Stimulated activated CD8-positive, alpha-beta memory T cell treated with anti-CD3 and anti-CD28 coated beads, Interleukin-4, amount 100 ng/mL, for 4 hours (primary cell): ENCODE measurements at places on chromosomes 5 and 9.

DNA sequence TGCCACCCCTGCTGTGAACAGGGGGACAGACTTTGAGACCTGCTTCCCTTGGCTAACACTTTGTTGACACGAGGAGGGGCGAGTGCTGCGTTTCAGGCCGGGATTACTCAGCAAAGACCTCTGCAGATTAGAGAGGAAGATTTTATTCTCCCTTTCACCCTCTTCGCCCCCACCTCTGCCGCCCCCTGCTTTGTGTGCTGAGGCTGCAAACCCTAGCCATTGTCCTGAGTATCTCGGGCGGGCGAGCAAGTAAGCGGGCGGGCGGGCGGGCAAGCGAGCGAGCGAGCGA, 6.0 kb downstream of the ISL1 start:
- no peak for DNase-seq

DNA sequence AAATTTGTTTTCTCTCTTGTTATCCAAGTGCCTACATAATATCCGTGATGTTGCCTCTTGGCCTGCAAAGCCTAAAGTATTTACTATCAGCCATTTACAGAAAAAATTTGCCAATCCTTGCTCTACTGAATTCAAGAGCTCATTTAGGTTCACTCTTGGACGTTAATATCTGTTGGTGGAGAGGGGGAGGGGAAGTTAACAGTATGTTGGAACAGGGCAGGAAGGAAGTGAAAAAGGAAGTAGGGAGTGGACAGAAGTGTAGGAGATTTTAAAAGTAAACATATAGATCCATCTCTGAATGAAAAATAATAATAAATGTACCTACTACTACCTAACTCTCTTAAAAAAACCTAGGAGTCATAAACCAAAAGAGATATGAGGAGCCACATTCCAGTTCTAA, 32.8 kb downstream of the ZNF608 start:
- DNase-seq: no peak

GRCh38 chr5:43110606-43111170, 10.0 kb upstream of the ZNF131 start:
- no peak for DNase-seq

DNA sequence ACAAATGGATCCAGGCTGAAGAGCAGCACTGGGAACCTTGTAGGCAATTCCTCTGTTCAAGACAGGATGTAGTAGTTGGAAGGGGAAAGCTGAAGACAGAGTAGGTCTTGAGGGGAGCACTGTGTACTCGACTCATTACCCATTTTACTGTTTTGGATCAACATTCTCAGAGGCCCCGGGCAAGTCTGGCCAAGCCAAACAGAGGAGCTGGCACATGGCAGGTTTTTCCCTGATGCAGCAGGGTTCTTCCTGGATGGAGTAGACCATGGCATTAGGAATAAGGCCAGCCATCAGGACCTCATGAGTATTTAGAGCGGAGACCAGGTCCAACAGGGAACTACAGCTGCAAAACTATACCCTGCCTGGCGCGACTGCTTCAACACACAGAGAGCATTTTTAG, 4.4 kb downstream of the SVEP1 start:
- no peak for DNase-seq

- no peak for DNase-seq
Observed at GRCh38 chr9:123669346-123669745, 260.6 kb downstream of the DENND1A start.

GRCh38 chr5:159704160-159704559, 212.1 kb upstream of the ADRA1B start:
- DNase-seq: no peak

GRCh38 chr5:66945389-66946349, 250.9 kb downstream of the CD180 start:
- DNase-seq: no peak

DNA sequence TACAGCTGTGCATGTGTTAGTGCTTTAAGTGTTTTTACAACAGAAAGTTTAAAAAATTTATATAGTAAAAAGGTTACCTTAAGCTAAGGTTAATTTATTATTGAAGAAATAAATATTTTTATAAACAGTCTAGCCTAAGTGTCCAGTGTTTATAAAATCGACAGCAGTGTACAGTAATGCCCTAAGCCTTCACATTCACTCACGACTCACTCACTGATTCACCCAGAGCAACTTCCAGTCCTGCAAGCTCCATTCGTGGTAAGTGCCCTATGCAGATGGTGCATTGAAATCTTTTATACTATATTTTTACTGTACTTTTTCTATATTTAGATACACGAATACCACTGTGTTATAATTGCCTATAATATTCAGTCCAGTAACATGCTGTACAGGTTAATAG, 159.1 kb downstream of the ROR2 start:
- no peak for DNase-seq

GRCh38 chr9:87657893-87658292, 68.0 kb upstream of the CTSL start:
- DNase-seq: no peak

- DNase-seq: no peak
Observed at GRCh38 chr9:81077572-81077971, 611.8 kb downstream of the TLE1 start.

DNA sequence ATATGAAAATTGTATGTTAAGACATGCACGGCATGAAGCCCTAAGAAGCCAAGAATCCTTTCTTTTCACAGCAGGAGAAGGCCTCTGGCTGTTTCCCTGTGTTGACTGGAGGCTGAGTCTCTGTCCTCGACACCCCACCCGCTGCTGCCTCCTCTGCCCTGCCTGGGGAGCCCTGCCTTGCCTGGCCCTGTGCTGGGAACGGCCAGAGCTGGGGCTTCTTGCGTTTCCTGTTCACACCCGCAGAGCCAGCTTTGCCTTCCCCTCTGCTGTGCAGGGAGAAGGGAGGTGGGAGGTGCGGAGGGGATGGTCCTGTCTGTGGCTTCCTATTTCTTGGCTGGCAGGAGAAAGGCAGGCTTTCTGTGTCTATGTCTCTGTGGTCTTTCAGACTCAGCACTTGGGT, 6.9 kb upstream of the GMCL2 start:
- no peak for DNase-seq

DNA sequence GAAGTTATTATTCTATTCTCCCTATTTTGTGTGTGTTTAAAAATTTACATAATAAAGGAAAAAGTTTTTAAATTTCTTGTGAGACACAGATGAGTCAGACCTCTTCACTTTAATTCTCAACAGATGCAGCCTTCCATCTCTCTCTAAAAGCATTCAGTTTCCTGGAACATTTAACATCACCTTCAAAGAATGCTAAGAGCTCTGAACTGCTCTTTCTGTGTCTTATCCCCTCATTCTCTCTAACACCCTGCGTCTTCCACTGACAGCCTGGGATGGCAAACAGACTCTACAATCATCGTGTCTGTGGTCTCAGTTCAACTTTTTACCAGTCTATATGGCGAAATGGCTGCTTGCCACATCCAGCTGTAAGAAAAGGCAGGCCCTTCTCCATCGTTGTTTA, 173.0 kb downstream of the HINT1 start:
- DNase-seq: no peak

GRCh38 chr5:157204765-157205164, 24.1 kb downstream of the ITK start:
- DNase-seq: no peak

DNA sequence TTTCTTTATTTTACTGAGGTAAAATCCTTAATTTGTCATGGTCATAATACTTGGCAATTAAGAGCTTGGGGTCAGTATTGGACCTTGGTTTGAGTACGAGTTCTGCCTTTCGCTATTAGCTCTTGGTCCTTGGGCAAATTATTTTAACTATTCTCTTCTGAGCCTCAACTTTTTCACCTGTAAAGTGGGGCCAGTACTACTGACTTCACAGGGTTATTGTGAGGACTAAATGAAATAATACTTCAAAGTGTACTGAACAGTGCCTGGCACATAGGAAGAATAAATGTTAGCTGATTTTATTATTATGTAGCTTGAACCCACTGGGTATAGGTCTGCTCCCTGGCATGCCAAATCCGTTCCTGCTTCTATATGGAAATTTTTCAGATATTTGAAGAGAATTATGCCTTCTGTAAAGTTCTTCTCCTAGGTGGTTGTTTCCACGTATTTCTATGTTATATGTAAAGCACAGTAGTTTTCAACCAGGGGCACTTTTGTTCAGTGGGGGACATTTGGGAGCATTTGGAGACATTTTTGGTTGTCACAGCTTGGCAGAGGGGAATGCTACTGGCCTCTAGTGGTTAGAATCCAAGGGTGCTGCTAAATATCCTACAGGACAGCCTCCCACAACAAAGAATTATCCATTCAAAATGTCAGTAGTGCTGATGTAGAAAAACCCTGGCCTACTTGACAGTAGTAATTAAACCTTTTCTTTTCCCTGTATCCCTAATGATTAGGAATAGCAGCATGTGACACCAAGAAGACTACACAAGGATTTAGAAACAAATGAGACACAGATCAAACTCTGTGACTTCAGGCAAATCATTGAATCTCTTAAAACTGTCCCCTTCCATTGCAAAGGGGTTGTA, 4.5 kb downstream of the RCL1 start:
- no peak for DNase-seq

GRCh38 chr5:119537704-119538103, 85.4 kb downstream of the HSD17B4 start:
- no peak for DNase-seq

DNA sequence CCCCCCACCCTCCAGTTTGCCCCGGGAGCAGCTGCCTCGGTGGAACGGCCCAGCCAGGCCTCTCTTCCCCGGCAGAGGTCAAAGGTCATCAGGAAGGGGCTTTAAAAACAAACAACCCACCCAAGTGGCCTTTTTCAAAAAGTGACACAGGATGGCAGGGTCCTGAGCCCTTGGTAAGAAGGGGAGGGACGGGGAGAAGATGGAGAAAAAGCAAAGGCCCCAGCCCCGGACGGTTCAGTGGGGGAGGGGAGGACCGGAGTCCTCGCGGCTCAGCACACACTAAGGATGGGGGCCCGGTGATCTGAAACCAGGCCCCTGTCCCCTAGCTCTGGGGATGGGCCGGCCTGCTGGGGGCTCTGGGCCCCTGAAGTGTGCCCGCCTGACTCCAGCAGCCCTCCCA, 1.1 kb downstream of the PRRX2 start:
- no peak for DNase-seq

GRCh38 chr5:143962201-143962600, 150.2 kb downstream of the HMHB1 start:
- DNase-seq: no peak

DNA sequence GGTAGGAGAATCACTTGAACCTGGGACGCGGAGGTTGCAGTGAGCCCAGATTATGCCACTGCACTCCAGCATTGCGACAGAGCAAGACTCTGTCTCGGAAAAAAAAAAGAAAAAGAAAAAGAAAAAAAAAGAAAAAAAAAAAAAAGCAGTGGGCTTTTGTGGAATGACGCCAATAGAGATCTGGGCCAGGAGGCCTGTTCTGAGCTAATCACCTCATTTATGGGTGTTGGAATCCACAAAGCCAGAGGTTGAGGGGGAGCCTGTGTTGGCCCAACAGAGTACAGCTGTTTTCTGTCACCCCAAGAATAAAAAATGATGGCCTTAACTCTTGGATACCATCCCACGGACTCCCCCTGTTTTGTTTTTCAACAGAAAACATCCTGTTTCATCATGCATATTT, 18.5 kb downstream of the OSTF1 start:
- no peak for DNase-seq

GRCh38 chr5:19918780-19919179, 69.2 kb downstream of the CDH18 start:
- no peak for DNase-seq

- DNase-seq: no peak
Observed at GRCh38 chr9:98471185-98471584, 215.7 kb upstream of the TBC1D2 start.

GRCh38 chr9:24932785-24933184, 387.1 kb upstream of the IZUMO3 start:
- no peak for DNase-seq

DNA sequence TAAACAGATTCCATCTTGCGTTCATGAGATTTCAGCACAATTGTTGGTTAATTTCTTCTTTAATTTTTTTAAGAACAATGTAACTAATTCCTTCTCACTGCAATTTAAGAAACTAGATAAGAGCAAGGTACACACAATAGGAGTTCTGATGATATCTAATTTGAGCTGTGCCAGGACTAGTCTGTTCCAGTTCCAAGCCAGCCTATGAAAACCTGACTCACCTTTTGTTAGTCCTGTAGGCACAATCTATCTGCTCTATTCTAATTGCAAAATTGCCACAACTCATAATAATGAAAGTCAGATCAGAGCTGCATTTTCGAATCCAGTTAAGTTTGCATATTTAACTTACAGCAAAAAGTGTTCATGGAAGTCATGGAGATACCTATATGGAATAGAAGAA, 494.1 kb upstream of the TUSC1 start:
- no peak for DNase-seq

GRCh38 chr5:94771742-94772141, 153.3 kb downstream of the SLF1 start:
- no peak for DNase-seq

- no peak for DNase-seq
Observed at GRCh38 chr5:95801961-95802360, 20.6 kb downstream of the GLRX start.

DNA sequence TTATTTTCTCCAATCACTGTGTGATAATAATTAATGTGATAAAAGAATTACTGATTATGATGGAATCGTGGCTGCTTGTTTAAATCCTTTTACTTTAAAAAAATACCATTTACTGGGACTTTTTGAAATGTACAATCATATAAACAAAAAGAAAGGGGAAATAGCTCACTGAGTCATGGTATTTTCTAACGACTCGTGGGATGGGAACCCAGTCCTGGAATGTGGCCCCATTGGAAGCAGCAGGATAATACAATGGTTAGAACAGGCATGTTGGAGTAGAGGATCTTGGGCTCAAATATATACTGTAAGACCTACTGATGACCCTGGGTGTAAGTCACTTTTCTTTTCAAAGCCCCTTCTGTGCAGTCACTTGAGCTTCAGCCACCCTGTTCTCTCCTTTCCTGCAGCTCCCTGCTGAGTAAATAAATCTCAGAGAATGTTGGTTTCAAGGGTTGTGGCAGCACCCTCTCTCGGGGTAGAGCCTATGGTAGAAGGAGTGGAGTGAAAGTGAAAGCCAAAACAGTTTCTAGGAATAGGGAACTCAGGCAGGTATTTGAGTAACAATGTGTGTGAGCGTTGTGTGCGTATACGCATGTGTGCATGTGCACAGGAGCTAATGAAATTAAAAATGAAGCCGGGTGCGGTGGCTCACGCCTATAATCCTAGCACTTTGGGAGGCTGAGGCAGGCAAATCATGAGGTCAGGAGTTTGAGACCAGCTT, 40.8 kb upstream of the LARP1 start:
- no peak for DNase-seq

GRCh38 chr5:114192108-114192507, 169.8 kb upstream of the KCNN2 start:
- DNase-seq: no peak

- DNase-seq: no peak
Observed at GRCh38 chr5:65831276-65831675, 95.1 kb upstream of the ERBIN start.

GRCh38 chr5:73902327-73903051, 276.5 kb downstream of the ARHGEF28 start:
- DNase-seq: no peak

DNA sequence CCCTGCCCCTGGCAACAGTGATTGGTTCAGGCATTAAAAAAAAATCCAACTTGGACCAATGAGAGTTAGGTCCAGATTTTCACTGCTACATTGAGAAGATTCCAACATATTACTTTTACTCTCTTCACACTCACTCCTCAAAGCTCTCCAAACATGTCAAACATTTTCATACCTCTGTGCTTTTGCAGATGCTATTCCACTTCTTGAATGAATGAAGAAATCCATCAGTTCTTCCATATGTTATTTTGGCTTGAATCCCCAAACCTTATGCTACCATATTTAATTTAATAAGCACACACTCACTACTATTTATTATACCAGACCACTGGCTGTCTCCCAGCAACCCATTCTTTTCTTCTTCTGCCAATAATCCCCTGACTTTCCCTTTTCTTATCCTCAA, 87.1 kb downstream of the PPP2R2B start:
- DNase-seq: no peak
